Activated naive CD8-positive, alpha-beta T cell treated with anti-CD3 and anti-CD28 coated beads for 36 hours (primary cell): ENCODE measurements at places on chromosomes 2 and 18. TPM values are rescaled to one million over a fixed set of nuclear protein-coding genes. Genes with fewer than 3 reads are reported as not detected.
A peak's percentile ranks its signal among the peaks of the same experiment; 100 is the strongest.

DNA sequence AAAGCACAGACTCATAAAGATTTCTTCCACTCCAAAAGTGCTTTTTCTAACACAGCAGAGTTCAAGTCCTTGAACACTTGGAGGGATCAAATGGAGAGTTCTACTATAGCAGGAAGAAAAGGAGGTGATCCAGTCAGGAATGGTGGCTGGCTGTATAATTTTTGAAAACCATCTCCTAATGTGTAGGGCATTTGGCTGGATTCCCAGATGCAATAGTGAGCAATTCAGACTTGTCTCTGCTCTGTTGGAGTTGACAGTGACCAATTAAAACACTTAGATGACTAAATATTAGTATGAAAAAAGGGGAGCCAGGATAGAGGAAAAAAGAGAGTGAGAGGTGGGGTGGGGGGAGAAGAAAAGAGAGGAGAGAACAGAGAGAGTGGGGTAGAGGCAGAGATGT lies 5.3 kb upstream of the G6PC2 start:
- H3K27ac ChIP-seq, result no peak overlapping the region
- H3K4me3 ChIP-seq, result no peak overlapping the region
- no peaks in the 10 kb centered on the region for H3K36me3 ChIP-seq
- DNase-seq, result no peak

Gene FAM228A
- total RNA-seq, result not detected

Gene ZSWIM2
- total RNA-seq, result not detected

- no peak overlapping the region for H3K27ac ChIP-seq
- H3K4me1 ChIP-seq, result no peaks in the 10 kb centered on the region
- no peak overlapping the region for H3K4me3 ChIP-seq
- peaks cover 5% of the 10 kb centered on the region for H3K27me3 ChIP-seq
Measured at GRCh38 chr2:126515471-126515870, 140.5 kb upstream of the GYPC start.

DNA sequence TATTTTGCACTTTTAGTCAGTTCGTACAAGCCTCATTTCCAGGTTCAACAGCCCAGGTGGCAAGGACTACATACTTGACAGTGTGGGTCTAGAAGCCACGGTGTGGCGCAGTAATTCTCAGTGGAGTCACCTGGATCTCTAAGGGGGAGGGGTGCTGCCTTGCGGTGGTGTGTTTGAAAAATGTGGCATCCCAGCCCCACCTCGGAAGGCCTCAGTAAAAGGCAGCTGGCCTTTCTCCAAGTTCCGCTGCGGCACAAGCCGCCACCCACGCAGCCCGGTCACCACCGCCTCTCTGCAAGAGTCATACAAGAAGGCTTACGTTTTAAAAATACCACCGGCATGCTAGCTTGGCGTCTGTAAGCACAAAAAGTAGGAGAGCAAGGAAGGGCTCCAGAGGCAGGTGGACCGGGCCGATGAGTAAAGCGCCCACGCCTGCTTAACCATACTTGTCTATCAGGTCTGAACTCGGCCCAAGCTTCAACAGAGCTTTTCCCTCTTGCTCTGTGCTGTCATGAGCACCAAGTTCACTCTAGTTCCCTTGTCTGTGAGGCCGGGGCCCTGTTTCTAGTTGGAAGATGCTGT lies 49.5 kb downstream of the SPRED2 start:
- peak; percentile 93 for DNase-seq
- H3K4me3 ChIP-seq, result peak overlapping the region; percentile 32
- peaks cover 48% of the 10 kb centered on the region for H3K4me1 ChIP-seq
- no peaks in the 10 kb centered on the region for H3K36me3 ChIP-seq
- H3K27ac ChIP-seq, result peak overlapping the region; percentile 78
- H3K27me3 ChIP-seq, result peaks cover 51% of the 10 kb centered on the region

Gene SPP2
- total RNA-seq, result not detected

Gene KATNAL2
- 1.6 TPM for total RNA-seq

Gene MYCN
- not detected for total RNA-seq

Gene LNPK
- total RNA-seq, result 35.7 TPM

DNA sequence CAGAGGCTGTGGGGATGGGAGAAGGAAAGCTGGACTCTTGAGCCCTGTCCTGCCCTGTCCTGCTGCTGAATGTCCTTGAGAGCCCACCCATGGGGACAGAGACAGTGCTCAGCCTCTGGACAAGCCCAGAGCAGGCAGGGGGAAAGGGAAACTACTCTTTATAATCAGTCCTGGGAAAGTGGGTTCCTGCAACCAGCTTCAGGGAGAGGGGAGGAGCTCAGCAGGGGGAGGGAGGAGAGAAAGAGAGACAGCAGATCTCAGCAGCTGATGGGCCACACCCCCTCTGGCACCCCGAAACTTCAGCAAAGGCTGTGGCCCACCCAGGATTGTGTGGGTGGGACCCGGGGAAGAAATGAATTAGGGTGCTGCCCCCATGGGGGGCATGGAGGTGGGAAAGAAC lies 11.6 kb downstream of the ECEL1 start:
- DNase-seq, result no peak
- H3K4me1 ChIP-seq, result no peaks in the 10 kb centered on the region
- H3K27ac ChIP-seq, result no peak overlapping the region
- peaks cover 31% of the 10 kb centered on the region for H3K27me3 ChIP-seq
- H3K36me3 ChIP-seq, result peaks cover 6% of the 10 kb centered on the region

Gene CD8A
- 357 TPM for total RNA-seq

DNA sequence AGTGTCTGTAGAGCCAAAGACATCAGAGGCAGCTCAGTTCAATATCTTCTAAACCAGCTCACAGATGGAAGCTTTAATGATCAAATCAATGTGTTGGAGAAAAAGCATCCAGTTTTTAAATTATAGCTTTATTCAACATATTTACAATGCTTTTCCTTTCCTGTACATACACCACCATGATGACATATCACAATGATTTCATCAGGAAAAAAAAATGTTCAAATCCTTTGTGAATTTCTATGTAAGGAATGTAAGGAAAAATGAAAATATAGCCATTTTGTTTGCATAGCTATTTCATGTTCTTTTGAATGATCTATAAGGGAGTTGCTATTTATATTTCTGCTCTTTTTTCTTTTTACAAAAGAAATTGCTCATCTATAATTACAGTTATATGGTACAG lies 134.7 kb upstream of the CDH20 start:
- H3K4me3 ChIP-seq, result no peak overlapping the region
- no peaks in the 10 kb centered on the region for H3K4me1 ChIP-seq
- no peaks in the 10 kb centered on the region for H3K36me3 ChIP-seq
- no peak overlapping the region for H3K27ac ChIP-seq

- no peak for DNase-seq
- no peak overlapping the region for H3K27ac ChIP-seq
- no peaks in the 10 kb centered on the region for H3K27me3 ChIP-seq
- H3K4me1 ChIP-seq, result peaks cover 4% of the 10 kb centered on the region
Measured at GRCh38 chr2:207801259-207801658, 31.6 kb upstream of the FZD5 start.

DNA sequence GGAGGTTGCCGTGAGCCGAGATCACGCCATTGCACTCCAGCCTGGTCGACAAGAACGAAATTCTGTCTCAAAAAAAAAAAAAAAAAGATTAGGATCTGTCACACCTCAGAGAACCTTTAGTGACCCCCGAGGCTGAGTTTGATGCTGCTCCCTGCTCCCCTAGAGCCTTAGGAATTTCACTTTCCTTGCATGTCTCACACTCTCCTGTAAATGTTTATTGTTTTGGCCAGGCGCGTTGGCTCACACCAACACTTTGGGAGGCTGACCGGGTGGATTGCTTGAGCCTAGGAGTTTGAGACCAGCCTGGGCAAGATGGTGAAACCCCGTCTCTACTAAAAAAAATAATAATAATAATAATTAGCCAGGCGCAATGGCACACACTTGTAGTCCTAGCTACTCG lies 31.5 kb downstream of the SRSF7 start:
- peaks cover 56% of the 10 kb centered on the region for H3K36me3 ChIP-seq
- no peak overlapping the region for H3K4me3 ChIP-seq

Gene BUB1
- total RNA-seq, result 80.4 TPM

GRCh38 chr2:77397763-77398162 lies 124.4 kb downstream of the LRRTM4 start:
- no peaks in the 10 kb centered on the region for H3K4me1 ChIP-seq
- H3K27me3 ChIP-seq, result no peaks in the 10 kb centered on the region
- DNase-seq, result no peak
- no peak overlapping the region for H3K4me3 ChIP-seq

GRCh38 chr18:25416374-25416773 lies 64.4 kb upstream of the ZNF521 start:
- no peak overlapping the region for H3K4me3 ChIP-seq
- H3K27me3 ChIP-seq, result peaks cover 5% of the 10 kb centered on the region
- H3K27ac ChIP-seq, result no peak overlapping the region
- H3K36me3 ChIP-seq, result no peaks in the 10 kb centered on the region
- H3K4me1 ChIP-seq, result no peaks in the 10 kb centered on the region
- no peak for DNase-seq

DNA sequence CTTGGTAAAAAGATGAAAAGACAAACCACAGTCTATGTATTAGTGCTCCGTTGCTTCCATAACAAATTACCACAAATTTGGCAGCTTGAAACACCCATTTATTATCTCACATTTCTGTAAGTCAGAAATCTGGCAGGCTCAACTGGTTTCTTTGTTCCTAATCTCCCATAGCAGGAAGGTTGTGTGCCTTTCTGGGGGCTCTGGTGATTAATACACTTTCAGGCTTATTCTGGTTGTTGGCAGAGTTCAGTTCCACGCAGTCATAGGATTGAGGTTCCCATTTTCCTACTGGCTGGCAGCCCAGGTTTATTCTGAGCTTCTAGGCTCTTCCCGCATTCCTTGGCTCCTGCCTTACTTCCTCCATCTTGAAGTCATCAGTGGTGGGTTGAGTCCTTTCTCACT lies 189.3 kb downstream of the ANAPC1 start:
- H3K27me3 ChIP-seq, result peaks cover 5% of the 10 kb centered on the region
- no peak overlapping the region for H3K27ac ChIP-seq
- no peak overlapping the region for H3K4me3 ChIP-seq

DNA sequence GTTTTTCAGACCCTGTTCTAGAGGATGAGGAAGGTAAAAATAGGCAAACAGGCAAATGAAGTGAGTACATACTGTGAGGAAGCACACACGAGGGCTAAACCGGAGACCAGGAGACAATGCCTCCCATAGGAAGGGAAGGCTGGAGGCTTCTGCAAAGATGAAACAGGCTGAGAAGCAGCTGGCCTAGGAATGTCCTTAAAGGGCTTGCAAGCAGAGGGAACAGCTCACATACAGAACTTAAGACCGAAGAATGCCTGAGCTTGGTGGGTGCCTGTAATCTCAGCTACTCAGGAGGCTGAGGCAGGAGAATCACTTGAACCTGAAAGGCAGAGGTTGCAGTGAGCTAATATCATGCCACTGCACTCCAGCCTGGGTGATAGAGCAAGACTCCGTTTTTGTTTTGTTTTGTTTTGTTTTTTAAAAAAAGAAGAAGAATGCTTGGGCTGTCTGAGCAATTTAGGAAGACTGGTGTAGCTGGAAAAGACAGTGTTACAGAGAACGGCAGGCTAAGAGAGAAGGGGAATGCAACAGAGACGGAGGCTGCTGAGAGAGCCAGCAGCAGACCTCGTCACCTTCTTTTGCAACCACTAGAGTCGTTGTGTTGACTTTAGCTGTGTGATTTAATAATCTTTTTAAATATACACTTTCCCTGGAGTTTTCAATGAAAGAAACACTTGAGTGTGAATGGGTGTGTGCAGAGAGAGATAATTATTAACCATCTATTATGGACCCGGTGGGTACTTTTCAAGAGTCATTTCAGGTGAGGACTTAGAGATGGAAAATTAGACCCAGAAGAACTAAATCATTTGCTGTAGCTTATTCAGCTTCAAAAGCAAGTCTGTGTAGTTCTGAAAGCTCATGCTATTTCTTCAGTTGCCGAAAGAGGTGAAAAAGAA lies 232.8 kb downstream of the GALR1 start:
- no peak overlapping the region for H3K27ac ChIP-seq
- no peaks in the 10 kb centered on the region for H3K36me3 ChIP-seq
- no peaks in the 10 kb centered on the region for H3K4me1 ChIP-seq

DNA sequence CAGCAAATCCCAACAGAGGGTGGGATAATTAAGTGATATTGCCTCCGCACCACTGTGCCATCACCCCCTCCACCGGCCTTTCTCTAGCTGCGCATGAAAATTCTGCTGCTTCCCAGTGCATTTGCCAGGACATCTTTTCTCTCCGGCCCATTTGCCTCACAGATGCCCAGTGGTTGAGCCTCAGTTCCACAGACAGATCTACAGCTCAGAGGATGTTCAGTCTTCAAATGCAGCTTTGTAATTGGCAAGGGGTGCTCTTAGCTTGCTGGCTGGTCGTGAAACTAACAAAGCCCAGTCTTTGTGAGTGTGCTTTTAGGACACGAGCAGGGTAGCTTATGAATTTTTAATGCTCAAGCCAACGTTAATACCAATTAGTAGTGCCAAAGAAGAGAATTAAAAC lies 253.3 kb upstream of the REV1 start:
- no peaks in the 10 kb centered on the region for H3K4me1 ChIP-seq
- no peak overlapping the region for H3K4me3 ChIP-seq
- DNase-seq, result no peak
